ENCODE measurements at places on chromosomes 1 and 21.

GRCh38 chr1:151541752-151542151 lies 1.6 kb downstream of the TUFT1 start:
- no peak for DNase-seq

- no peak for DNase-seq
Observed at GRCh38 chr1:12320486-12320885, 90.7 kb downstream of the VPS13D start.

- no peak for DNase-seq
Observed at GRCh38 chr1:68173936-68174737, 58.2 kb downstream of the WLS start.

- no peak for DNase-seq
Observed at GRCh38 chr1:187987236-187987776, 1158.6 kb downstream of the PLA2G4A start.

- no peak for DNase-seq
Observed at GRCh38 chr21:32325706-32326105, 27.1 kb downstream of the MRAP start.

DNA sequence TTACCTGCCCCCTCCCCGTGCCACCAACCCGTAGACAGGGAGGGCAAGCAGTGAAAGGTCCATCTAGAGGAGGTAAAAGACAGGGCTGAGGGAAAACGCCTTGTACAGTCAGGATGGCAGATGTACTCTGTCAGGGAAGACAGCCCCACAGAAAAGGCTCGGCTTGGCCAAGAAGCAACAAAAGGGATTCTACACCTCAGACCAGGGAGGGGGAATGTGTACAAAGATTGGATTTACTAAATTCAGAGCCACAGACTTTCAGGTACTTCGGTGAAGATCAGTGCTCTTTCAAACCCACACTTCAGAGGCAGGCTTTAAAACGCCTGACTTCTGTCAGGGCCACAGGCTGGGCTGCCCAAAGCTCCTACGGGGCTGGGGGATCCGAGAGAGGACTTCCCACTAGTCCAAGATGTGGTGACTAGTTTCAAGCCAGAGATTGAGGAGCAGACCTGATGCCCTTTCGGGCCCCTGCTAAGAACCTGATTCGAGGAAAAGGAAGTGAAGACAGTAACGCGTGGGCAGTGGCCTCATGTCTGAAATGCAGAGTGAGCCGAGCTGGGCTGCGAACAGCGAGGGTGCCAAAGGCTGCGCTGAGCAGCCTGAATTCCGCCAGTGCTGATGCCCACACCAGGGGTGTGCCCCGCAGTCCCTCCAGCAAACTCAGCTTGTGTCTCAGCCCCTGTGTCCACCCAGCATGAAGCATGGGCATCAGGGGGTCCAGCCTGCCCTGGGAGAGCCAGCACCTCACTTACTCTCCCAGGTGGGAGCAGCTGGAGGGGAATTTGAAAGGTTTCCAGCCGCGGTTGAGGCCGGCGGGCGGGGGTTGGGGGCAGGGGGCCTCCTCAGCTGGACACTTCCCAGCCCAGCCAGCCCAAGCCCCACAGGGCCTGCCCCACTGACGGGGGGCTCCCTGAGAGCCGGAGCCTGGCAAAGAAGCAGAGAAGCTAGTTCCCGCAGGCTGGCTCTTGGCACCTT lies 36.2 kb downstream of the KIAA1614 start:
- DNase-seq, result no peak

DNA sequence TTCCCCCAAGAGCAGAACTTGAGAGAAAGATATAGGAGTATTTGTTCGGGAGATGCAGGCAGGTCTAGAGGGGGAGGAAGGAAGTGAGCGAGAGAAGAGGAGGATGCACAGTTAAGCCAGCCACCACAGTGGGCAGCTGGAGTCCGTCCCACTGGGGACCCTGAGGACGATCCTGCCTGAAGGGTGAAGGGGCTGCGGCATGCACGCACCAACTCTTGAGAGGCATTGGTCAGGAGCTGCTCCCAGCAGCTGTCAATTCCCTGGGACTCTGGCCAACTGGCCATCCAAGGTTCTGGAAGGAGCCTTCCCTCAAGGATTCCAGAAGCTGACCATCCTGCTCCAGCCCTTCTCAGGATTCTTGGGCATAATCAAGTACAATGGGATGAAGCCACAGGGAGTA lies 246.9 kb downstream of the MATN1 start:
- no peak for DNase-seq

Data from KBM-7 (cell line).